ENCODE measurements at places on chromosomes 12 and 14. TPM values are rescaled to one million over a fixed set of nuclear protein-coding genes. Genes with fewer than 3 reads are reported as not detected.

Gene LUM
- total RNA-seq: 20.1 TPM

Gene SDR9C7
- 0.31 TPM for total RNA-seq

Gene KDM2B
- total RNA-seq: 113 TPM

Gene CELA1
- not detected for total RNA-seq

Gene OR4E2
- total RNA-seq: not detected

Gene POLE2
- 12.0 TPM for total RNA-seq

Gene INHBC
- total RNA-seq: not detected

Gene SERPINA1
- 1.4 TPM for total RNA-seq

Gene TSHR
- total RNA-seq: under 0.01 TPM

Gene COCH
- 39.1 TPM for total RNA-seq

Gene SPTB
- 18.2 TPM for total RNA-seq

Gene RAD9B
- total RNA-seq: 0.94 TPM
